ENCODE measurements at places on chromosomes 1 and 21. TPM values are rescaled to one million over a fixed set of nuclear protein-coding genes. Genes with fewer than 3 reads are reported as not detected.

Gene TTLL10
- 4.0 TPM for total RNA-seq

Gene MAN1C1
- 0.48 TPM for total RNA-seq

Gene BARHL2
- total RNA-seq, result not detected

- no peak overlapping the region for H3K27ac ChIP-seq
- H3K27me3 ChIP-seq, result no peaks in the 10 kb centered on the region
- H3K4me3 ChIP-seq, result no peak overlapping the region
- H3K36me3 ChIP-seq, result no peaks in the 10 kb centered on the region
Measured at GRCh38 chr1:213387380-213388015, 336.5 kb downstream of the RPS6KC1 start.

- peaks cover 11% of the 10 kb centered on the region for H3K4me1 ChIP-seq
- no peak for DNase-seq
- no peaks in the 10 kb centered on the region for H3K27me3 ChIP-seq
- H3K36me3 ChIP-seq, result no peaks in the 10 kb centered on the region
- H3K4me3 ChIP-seq, result no peak overlapping the region
- no peak overlapping the region for H3K27ac ChIP-seq
Measured at GRCh38 chr1:213685992-213686582, 301.7 kb upstream of the PROX1 start.

GRCh38 chr1:16260814-16261213 lies 23.8 kb upstream of the CPLANE2 start:
- DNase-seq, result peak; percentile 20
- no peaks in the 10 kb centered on the region for H3K36me3 ChIP-seq
- no peaks in the 10 kb centered on the region for H3K27me3 ChIP-seq
- H3K27ac ChIP-seq, result no peak overlapping the region
- H3K4me1 ChIP-seq, result 0 out of 2 replicates have a peak, but pooled peaks cover 6% of the 10 kb centered on the region

DNA sequence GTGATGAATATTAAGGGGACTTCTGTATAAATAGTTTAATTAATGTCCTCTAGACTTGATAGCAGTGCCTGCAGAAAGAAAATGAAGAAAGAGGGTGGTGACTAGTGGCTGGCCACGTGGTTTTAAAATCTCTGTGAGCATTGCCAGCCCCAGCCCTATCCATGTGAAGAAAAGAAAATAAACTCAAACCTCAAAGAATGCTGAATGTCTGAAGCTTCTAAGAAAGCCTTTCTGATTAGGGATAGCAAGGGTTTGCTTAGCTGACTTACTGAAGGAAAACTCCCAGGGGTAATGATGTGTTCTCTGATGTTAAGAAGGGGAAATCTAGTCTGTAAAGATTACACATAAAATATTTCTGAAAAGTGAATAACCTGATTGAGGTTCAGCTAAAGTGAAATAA lies 31.8 kb downstream of the ADGRL2 start:
- no peak for DNase-seq
- H3K36me3 ChIP-seq, result no peaks in the 10 kb centered on the region
- no peaks in the 10 kb centered on the region for H3K4me1 ChIP-seq
- no peaks in the 10 kb centered on the region for H3K27me3 ChIP-seq

DNA sequence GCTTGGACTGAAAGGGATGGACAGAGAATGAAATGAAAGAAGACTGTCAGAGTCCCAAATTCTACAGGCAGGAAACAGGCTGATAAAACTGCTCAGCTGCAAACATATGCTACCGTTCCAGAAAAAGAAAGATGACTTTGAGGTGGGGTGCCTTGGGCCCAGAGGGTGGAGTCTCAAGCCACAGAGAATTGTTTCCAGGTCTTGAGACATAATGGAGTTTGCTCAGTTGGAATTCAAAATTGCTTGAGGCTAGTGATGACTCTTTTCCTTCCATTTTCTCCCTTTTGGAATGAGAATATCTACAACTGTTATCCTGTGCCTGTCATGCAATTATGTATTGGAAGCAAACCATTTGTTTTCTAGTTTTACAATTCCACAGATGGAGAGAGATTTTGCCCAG lies 23.6 kb upstream of the PSEN2 start:
- H3K4me3 ChIP-seq, result no peak overlapping the region
- peaks cover 10% of the 10 kb centered on the region for H3K4me1 ChIP-seq
- no peaks in the 10 kb centered on the region for H3K27me3 ChIP-seq

- H3K4me1 ChIP-seq, result no peaks in the 10 kb centered on the region
- no peaks in the 10 kb centered on the region for H3K36me3 ChIP-seq
- no peak for DNase-seq
- H3K27me3 ChIP-seq, result no peaks in the 10 kb centered on the region
- H3K27ac ChIP-seq, result no peak overlapping the region
Measured at GRCh38 chr1:86466986-86467385, 1.7 kb upstream of the CLCA1 start.

DNA sequence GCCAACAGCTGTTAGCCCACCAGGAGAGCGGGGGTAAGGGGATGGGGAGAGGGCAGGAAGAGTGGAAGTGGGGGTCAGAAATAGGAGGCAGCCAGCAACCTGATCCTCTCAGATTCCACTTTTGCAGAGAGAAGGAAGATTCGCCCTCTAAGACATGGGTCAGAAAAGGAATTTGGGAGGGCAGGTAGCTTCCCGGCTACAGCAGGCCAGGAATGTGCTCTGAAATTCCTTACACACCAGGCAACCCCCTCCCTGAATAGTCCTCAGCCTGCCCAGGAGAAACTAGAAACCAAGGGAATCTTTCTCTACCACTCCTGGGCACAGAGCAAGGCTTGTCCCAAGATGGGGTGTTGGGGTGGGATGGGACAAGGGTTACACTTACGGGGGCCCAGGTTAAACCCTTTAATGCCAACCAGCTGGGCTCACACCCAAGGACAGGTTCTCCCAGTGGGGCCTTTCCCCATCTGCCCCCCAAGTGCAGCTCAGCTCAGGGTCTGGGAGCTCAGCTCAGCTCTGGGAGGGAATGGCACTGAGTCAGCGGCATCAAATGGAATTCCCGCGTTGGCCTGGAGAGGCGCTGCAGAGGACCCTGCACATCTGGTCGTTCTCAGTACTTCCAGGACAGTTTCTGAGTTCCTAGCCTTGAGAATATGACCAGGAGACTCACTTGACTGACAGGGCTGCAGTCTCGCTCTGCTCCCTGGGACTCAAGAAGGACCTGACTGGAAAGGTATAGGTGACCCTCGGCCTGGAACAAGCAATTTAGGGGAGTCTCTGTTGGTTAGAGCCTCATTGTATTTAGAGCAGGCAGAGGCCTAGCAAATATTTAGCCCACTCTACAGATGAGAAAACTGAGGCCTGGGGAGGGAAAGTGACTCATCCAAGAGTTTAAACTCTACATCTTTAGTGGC lies 761 bp downstream of the TNNT2 start:
- no peak overlapping the region for H3K27ac ChIP-seq
- peaks cover 7% of the 10 kb centered on the region for H3K4me1 ChIP-seq
- H3K27me3 ChIP-seq, result peaks cover 42% of the 10 kb centered on the region
- DNase-seq, result no peak
- H3K36me3 ChIP-seq, result no peaks in the 10 kb centered on the region

GRCh38 chr1:68984289-68984688 lies 487.4 kb upstream of the DEPDC1 start:
- no peak overlapping the region for H3K4me3 ChIP-seq
- H3K27ac ChIP-seq, result no peak overlapping the region
- DNase-seq, result no peak
- no peaks in the 10 kb centered on the region for H3K4me1 ChIP-seq
- no peaks in the 10 kb centered on the region for H3K36me3 ChIP-seq

Data from PC-9 (cell line).